ENCODE measurements at places on chromosomes 2 and 18.

- DNase-seq, result no peak
Observed at GRCh38 chr18:37653618-37654017, 88.0 kb upstream of the CELF4 start.

DNA sequence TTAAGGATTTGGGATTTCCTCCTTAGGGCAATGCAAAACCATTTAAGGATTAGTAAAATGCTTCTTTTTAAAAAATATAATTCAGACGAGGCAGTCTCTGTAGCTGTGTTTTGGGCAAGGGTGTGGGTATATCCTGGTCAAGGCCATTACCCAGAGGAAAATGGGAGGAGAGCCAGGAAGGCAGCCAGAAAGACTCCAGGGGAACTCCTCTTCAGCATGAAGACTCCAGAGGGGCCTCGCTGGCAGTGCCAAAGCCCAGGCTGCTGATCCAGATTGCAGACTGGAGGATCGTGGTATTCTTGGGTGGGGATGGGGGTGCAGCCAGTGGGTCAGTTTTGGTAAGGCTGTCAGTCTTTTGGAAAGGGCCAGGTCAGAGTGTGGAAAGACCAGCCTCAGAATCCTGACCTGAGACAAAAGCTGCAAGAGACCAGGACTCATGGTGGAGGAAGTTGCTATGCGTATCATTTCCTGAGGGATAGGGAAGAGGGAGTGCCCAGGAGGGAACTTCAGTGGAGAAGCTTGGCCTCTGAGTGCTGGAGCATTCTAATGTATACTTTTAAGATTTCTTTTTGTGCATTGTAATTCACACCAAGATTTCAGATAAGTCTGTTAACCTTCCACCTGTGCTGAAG, 20.9 kb upstream of the RAB11FIP5 start:
- no peak for DNase-seq

DNA sequence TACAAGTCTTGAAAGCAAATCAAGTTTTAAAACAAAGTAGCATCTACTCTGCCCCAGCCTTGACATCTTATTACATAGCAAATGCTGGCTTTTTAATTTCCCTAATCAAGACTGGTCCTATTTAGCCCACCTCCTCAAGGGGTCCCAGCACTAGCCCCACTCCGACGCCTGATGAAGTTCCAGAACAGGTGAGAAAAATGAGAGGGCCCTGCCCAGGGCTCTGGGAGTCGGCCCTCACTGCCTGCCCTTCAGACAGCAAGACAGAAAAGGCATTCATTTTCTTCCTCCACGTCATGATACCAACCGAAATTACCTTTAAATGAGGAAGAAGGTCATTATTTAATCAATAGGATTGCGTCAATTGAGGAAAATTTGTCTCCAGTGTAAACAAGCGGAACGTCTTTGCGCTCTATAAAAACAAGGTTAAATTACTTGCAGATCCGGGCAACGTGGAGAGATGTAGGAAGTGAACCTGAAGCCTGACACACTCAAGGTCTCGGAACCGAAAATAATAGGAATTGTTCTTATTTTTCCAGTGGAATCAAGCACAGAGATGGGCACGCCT, 170.6 kb upstream of the PKDCC start:
- DNase-seq, result no peak

- DNase-seq, result no peak
Observed at GRCh38 chr2:151973901-151974199, 125.0 kb downstream of the CACNB4 start.

DNA sequence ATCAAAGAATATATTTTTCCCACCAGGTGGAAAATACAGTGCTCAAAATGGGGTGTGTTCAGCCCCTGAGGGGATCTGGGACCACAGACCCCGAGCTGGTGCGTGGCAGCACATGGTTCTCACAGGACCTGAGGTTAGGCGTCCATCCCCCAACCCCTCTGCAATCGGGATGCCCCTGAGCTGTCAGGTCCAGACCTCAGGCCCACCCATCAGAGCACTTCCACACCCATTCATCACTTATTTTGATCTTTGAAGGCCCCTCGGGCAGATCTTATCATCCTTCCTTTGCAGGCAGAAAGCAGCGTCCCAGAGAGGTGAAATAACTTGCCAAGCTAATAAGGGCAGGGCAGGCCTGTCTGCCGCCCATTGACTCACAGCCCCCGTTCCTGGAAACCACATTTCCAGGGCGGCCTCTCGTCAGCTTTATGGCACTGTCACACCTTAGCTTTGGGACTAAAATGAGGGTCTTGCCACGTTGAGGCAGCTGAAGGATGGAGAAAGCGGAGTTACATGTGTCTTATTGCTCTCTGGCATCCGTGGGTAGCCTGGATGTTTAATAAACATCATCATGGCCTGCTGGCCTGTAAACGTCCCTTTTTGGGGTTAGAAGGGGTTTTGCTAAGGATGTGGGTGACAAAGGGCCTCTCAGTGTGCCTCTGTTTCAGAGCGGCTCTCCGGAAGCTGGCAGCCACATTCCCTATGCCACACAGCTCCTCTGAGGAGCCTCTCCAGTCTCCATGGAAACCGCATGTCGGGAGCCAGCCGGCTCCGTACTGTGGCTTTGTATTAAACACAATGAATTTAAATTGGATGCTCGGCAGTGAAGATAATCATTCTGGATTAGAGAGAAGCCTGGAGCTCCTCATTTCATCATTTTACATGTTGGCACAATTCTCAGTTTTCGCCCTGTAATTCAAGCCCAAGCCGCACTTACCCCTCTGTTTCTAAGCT, 58.3 kb upstream of the MAPRE3 start:
- no peak for DNase-seq

DNA sequence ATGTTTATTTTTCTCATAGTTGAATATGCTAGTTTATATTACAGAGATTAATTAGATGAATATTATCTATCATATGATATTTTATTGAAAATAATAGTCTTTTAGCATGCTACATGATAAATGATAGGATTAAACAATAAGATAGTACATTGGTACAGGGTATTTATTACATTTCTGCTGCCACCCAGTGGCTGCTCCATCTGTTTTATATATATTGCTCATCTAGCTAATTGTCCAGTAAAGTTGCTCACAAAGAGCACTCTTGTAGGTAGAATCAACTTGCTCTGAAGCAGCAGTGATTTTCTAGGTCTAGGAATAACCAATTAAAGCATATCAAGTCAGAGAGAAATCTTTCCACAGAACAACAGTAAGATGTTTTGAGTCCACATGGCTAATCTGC, 183.3 kb downstream of the ASXL3 start:
- no peak for DNase-seq

- DNase-seq, result no peak
Observed at GRCh38 chr18:69866212-69866611, 81.5 kb downstream of the CD226 start.

DNA sequence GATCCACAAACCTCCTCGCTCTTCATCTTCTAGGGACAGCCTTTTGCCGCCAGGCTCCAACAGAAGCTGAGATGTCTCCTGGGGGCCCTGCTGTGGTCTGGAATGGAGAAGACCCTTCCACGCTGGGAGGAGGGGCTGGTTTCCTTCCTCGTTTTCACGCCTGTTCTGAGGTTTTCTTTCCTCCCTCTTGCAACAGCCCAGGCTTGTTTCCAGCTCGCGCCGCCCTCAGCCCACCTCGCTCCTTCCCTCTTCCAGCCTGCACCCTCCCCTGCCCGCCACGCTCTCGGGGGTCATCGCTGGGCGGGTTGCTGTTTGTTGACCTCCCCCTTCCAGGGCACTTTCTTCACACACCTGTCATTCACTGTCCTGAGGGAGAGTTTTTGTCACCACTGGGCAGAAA, 55.4 kb downstream of the VAPA start:
- no peak for DNase-seq

GRCh38 chr18:3440341-3440740, 9.6 kb upstream of the TGIF1 start:
- no peak for DNase-seq

DNA sequence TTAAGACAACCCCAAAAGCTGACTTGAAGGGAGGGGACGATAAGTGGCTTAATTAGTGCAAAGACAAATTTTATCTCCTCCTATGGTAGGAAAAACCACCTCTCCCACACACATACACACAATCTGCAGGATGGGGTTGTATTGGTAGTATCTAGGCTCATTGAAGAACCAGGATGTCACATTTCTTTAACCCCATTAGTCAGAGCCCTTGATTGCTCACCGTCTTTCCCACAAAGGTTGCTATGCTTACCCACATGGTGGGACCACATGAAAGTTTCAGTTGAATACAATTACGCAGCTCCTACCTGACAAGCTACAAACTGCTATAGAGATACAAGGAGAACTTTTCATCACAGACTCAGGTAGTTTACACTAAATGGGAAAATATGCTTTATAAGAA, 765.0 kb upstream of the CELF4 start:
- DNase-seq, result no peak

GRCh38 chr2:142581491-142581890, 296.0 kb upstream of the KYNU start:
- DNase-seq, result no peak

DNA sequence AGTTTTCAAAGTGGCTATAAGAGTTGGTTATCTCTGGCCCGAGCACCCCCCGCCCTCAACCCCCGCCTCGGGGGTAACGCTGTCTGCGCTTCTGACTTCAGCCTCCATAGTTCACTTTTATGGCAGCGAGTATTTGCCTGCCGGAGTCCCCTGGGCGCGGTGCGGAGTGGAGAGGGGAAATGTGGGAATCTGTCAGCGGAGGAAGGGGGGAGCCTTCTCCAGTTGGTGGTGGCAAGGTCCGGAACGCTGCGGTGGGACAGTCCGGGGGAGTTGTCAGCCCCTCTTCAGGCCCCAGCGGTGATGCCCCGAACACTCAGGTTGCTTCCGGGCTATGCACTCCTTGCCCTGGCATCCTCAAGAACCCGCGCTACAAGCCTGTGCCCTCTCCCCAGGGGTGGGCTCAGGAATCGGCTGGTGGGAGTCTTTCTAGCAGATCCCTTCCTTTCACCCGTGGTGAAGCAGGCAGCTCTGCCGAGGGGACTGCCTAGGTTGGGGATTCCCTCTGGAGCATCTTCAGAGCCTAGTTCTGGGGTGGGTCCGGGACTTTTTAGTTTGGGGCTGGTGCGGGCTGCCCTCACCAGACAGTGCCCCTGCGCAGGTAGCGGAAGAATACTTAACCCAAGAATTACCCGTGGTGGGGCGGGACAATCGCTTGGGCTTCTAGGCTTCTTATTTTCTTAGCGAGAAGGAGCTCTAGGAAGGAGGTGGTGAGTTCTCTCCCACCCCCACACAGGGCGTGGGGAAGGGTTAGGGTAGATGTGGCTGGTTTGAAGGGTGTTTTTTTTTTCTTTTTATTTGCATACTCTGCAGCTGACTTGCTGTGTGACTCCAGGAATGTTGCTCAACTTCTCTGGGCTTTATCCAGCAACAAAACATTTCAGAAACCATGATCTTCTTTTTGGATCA, 1.6 kb downstream of the ATOH8 start:
- no peak for DNase-seq

- DNase-seq, result no peak
Observed at GRCh38 chr2:4745056-4745991, 946.9 kb upstream of the SOX11 start.

DNA sequence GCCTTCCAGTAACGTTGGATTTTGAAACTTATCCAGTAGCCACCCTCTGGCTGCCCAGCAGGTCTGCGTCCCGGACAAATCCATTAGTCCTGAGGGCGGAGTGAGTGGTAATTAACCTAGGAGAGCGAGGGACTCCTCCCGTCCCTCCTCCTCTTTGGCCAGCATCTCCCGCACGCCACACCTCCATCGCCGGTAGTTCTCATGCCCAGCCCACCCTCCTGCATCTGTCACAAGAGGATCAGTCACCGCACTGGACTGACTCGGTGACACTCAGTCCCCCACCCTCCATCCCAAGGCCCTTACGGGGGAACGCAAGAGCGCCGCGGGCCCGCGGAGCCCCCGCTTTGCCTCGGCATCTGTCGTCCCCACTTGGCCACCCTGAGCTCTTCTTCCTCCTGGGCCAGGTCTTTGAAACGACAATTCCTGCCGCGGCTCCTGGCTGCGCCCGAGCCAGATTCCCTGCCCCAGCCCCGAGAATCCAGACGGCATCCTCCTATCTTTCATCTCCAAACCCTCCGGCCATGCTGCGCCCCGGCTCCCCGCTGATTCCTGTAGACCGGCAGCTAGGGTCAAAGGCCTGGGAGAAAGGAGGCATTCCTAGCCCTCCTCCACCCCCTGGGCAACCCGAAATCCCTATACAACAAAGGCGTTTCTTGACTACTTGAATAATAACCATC, 77.5 kb downstream of the EIF2AK3 start:
- no peak for DNase-seq

DNA sequence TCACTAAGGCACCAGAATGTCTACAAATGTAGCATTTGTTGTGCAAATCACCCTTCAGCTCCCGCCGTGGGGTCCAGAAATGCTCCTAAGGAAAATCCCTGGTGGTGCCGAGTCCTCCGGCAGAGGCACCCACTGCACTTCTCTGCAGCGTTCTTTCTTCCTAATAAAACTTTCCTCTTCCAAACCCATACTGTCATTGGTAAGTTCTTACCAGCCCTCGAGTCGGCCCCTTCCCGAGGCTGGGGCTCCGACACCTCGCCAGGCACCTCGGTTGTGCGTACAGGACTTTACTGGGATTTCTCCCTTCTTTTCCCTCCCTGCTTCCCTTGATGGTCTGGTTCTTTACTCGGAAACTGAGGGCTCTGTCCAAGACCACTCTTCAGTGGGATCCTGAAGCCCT, 10.3 kb upstream of the AGXT start:
- no peak for DNase-seq
